ENCODE measurements at places on chromosomes 4 and X.

DNA sequence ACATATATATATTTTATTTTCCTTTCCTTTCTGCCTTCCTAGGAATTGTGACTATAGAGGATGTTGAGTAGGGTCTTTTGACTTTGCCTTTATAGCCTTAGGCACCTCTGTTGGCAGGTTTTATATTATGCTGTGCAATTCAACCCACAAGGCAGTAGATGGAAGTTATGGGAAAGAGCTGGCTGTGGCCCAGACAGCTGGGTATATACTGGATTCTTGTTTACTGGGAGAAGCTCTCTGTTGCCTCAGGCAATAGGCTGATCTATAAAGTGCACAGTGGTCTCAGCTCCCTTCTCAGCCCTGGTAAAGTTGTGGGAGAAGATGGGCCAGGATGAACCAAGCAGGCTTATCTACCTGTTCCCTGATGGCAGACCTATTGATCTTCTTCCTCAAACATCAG is 342.0 kb downstream of the GBA3 start:
- no peak for DNase-seq

GRCh38 chr4:143207555-143207954 is 22.8 kb downstream of the USP38 start:
- no peak for DNase-seq

- peak; percentile 56 for DNase-seq
Measured at GRCh38 chrX:154443992-154444754, at the start of gene FAM50A. Gene FAM50A, plus strand, starts transcription at chrX:154444141. Its CDS starts 95 bp downstream, at chrX:154444236.

DNA sequence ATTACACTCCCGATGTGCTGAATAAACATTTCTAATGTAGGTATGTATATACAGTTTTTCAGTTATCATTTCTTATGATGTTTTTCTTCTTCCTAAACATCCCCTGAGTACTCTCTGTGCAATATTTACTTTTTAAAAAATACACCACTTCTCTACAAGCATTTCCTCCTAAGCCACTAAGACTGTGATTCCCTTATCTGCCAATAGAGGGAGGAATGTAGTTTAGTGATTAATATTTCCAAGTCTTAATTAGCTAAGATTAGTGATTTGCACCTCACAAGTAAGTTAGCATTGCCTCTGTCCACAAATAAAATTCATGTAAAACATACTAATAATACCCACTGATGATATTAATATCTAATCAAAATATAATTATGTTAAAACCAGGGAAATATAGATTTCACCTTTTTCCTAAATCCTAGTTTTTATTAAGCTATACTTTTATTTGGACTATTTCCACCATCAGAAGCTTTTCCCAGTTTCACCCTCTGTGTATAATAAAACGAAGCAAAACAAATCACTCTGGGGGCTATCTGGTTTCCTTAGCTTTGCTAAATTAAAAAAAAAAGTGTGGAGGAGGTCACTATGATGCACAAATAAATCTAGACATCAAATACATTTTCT is 909.1 kb downstream of the FAT4 start:
- DNase-seq, result no peak

GRCh38 chr4:172751550-172751949 is 417.1 kb upstream of the GALNT7 start:
- no peak for DNase-seq

DNA sequence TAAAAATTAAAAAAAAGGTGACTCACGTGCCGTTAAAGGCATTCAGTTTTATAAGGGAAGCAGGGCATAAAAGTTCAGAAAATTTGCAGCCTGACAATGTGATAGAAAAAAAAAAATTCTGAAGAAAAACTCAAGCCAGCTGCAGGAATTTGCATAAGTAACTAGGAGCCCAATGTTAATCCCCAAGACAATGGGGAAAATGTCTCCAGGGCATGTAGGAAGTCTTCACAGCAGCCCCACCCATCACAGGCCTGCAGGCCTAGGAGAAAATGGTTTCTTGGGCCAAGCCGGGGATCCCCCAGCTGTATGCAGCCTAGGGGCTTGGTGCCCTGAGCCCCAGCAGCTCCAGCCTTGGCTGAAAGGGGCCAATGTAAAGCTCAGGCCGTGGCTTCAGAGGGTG is 31.2 kb downstream of the CHM start:
- DNase-seq, result no peak
